ENCODE measurements at places on chromosomes 16 and 17.

GRCh38 chr16:66372898-66373155 is 6.3 kb downstream of the CDH5 start:
- no peak for DNase-seq

DNA sequence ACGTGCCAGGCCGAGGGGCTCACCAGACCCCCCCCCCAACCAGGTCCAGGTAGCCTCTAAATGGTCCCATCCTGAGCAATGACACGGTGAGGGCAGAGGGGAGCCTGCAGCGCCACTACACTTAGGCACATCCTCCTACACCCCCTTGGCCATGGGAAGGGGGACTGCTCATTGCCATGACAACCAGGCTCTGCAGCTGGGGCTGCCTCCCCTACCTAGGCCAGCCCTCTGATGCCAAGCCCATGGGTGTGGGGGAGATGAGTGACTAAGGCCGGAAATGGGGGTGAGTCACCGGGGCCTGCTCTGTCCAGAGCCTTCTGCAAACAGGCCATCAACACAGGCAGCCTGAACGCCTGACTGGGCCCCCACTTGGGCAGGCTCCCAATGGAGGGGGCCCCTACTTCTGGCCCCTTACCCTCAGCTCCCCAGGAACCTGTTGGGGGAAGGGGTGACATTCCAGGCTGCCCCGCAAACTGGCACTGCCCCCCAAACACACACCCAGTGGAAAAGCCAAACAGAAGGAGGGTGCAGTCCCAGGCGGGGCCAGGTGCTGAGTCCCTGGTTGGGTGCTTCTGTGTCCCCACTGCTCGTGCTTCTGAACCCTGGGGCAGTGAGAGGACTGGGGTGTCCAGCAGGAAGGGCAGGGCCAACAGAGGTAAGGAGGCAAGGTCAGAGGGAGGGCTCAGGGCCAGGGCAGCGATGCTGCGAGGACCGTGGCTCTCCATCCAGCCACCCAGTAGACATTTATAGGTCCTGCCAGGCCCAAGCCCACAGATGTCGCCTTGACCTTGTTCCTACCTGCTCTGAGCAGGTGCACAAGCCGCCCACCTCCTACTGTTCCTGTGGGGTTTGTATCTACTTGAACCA is 8.2 kb downstream of the PLCD3 start:
- DNase-seq, result peak; percentile 71

DNA sequence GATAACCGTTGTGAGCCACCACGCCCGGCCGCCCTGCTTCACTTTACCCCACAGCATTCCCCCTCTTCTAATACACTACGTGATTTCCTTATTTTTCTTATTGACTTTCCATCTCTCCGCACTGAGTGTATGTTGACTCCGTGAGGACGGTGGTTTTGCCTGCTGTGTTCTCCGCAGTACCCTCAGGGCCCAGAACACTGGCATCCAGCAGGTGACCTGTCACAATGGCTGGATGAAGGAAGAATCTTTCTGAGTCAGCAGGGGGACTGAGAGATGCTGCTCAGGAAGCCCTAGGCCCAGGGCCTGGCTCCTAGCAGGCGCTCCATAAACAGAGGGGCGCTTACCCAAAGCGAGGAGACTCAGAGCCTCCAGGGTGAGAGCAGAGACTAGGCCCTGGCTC is 79.5 kb downstream of the RTN4RL1 start:
- no peak for DNase-seq

DNA sequence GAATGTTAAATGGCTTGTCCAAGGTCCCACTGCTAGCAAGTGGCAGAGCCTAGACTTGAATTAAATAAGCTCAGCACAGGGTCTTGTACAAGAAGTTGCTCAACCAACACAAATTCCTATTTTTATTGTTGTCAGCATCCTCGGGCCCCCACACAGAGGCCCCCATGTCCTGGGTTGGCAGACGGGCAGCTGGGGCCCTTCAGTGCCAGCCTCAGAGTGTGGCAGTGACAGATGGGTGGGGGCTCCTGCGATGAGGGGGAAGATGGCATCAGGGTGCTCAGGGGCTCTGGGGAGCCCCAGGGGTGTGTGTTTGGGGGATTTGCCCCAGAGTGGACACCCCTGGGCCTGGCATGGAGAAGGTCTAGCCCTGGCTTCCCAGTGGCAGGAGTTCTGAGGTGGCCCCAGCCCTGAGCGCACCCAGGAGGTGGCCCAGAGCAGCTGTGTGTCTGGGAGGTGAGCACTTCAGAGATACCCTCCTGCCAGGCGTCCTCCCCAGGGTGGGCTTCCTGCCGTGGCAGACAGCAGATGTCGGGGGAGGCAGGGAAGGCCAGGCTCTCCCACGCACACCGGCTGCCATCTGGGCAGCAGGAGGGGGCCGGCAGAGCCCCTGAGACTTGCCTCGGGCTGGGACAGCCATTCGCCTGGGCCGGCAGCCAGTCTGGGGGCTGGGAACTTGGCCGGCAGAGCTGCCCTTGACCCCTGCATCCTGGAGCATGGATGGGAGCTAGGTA is 150.8 kb downstream of the C16orf78 start:
- no peak for DNase-seq

- DNase-seq, result no peak
Observed at GRCh38 chr17:63911041-63911635, at the start of gene CSHL1. TSS of gene CSHL1 (minus strand) at chr17:63911258. CDS start at chr17:63911196, 62 bp downstream.

DNA sequence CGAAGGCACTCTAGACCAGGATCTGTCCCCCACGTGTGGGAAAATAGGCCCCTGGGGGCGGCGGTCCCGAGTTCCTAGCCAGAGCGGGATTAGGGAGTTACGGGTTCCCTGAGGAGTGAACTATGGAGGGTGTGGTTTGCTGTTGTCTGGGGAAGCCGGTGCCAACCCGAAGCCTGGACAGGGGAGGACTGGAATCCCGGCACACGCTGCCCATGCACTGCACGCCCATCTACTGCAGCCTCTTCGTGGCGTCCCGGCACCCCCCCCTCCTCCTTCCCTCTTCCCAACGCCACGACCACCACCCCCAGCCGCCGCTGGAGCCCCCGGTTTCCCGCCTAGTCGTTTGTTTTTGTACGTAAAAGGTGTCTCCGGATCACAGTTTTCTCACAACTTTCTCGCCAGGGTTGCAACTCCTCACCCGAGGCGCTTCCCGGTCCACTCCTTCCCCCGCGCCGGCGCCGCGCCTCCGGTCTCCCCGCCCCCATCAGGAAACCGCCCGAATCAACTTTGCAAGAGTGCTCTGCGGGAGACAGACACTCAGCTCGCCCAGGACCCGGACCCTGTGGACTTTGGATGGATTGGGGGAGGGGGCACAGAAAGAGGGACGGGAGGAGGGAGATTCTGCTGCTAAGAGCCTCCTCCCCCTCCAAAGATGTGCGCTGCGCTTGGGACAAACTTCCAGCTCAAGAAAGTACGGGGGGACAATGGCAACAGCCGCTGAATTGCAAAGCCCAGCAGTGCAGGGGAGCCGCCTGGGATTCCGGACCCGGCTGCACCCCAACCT is 1.4 kb upstream of the LHX1 start:
- DNase-seq, result no peak

DNA sequence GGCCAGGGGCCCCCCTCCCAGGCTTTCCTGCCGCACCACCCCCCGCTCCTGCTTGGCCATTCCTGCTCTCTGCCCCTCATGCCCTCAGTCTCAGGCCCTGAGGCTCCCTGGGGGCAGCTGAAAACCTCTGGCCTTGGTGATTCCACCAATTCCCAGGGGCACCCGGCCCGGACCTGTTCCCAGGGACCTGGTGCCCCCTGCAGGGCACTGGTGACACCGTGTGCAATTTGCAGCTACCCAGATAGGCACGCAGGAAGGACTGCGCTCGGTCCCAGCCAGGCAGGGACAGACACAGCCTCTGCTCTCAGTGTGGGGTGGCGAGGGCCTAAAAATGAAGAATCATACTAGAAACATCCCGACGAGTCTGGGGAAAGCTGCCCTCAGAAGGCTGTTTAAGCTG is 13.4 kb downstream of the WFDC1 start:
- DNase-seq, result no peak

GRCh38 chr17:28372203-28372944 is 880 bp downstream of the SARM1 start:
- DNase-seq, result no peak

- DNase-seq, result no peak
Observed at GRCh38 chr17:4256952-4257351, 6.8 kb downstream of the ANKFY1 start.

DNA sequence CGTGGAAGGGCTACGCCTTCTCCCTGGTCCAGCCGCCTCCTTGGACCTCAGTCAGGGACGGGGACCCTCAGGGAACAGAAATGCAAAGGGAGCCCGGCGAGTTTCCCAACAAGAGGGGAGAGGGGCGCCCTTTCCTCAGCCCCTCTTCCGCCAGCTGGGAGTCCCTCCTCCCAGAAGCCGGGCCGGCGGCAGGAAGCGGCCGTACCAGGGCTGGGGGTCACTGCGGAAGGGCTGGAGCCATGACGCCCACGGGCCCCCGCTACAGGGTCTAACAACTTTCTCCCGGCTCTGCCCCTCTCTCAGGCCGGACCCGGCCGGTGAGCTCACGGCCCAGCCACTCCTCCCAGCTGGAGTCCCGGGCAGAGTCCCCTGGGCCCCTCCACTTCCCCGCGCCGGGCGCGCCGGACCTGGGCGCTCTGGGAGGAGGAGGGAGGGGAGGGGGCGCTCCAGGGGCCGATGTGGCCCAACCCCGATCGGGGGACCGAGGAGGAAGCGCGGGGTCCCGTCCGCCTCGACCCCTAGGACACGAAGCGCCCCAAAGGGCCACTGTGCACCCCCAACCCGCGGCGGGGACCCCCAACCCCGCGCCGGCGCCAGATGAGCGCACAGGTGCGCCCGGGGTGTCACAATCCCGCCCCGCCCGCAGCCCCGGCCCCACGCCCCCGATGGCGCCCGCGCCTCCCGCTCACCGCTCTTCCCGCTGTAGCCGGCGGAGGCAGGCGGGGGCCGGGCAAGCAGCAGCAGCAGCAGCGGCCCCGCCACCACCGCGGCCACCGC is 578 bp downstream of the PGAP6 start:
- no peak for DNase-seq

- DNase-seq, result no peak
Observed at GRCh38 chr17:50219939-50220465, 18.6 kb upstream of the COL1A1 start.

GRCh38 chr17:38508954-38509771 is 80.9 kb downstream of the ARHGAP23 start:
- peak; percentile 72 for DNase-seq

DNA sequence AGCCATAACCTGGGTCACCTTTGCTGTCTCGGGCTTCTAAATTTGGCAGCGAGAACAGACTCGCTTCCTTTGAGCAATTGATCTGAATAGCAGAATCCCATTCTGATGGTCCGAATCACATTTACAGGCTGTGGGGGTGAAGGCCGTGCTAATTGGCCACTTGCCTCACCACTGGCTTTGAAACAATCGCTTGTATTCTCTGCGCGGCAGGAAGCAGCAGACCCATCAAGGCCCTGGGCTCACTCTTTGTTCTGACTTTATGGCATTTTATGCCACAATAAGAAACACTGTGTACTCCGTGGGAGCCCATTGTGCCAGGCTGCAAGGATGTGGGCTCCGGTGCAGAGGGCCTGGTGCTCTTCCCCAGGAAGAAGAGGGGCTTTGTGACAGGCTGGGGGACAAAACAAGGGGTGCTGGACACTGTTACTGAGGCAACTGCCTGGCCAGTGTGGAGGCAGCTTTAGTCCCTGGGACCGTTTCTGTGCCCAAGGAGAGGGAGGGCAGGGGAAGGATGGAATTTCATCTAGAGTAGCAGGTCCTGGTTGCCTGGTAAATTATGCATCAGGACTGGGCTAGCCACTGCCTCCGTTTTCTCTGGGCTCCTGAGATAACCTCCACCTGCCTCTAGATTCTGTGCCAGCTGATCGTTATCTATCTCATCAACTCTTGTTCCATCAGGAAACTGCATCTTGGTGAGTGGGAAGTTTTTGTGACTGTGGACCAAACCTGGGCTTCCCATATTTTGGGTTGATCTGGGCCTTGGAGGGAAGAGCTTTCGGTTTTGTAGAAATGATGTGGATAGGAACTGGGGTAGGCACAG is 78.5 kb downstream of the MRC2 start:
- DNase-seq, result no peak

All from CD4-positive, alpha-beta T cell treated with Interleukin-1 beta for 1 hour (primary cell).